NCI-H187 (cell line): ENCODE measurements at places on chromosomes 16 and 17.
A peak's percentile ranks its signal among the peaks of the same experiment; 100 is the strongest.

DNA sequence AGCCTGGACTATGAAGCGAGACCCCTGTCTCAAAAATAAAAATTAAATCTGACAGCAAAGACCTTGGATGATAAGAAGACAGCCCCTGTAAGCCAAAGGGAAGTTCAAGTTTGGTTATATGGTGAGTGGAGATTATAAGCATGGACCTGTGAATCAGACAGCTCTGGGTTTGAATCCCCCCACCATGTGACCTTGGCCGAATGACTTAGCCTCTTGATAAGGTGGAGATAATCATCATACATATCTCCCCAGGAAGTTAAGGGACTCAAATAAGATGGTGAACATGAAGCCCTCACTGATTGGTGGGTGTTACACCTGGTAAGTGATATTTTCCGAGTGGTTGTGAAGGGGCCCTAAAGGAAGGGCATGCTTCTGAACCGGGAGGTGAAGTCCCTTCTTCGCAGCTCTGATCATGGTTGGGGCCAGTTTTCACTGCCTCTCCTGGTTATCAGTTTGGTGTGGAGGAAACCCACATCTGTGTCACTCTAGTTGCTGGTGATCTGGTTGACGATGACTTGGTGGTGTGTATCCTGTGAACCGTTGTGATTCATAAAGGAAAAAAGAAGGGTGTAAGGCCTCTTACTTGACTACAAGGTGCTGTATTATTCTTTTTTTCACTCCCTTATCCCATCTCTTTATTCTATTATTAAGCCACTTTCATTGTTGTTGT is 61.7 kb upstream of the CLEC18A start:
- DNase-seq = no peak

GRCh38 chr17:28726226-28726626 is at the start of gene TLCD1:
Gene TLCD1, minus strand, starts transcription at chr17:28726233. Its CDS starts 136 bp downstream, at chr17:28726097.
- DNase-seq = peak; percentile 61

DNA sequence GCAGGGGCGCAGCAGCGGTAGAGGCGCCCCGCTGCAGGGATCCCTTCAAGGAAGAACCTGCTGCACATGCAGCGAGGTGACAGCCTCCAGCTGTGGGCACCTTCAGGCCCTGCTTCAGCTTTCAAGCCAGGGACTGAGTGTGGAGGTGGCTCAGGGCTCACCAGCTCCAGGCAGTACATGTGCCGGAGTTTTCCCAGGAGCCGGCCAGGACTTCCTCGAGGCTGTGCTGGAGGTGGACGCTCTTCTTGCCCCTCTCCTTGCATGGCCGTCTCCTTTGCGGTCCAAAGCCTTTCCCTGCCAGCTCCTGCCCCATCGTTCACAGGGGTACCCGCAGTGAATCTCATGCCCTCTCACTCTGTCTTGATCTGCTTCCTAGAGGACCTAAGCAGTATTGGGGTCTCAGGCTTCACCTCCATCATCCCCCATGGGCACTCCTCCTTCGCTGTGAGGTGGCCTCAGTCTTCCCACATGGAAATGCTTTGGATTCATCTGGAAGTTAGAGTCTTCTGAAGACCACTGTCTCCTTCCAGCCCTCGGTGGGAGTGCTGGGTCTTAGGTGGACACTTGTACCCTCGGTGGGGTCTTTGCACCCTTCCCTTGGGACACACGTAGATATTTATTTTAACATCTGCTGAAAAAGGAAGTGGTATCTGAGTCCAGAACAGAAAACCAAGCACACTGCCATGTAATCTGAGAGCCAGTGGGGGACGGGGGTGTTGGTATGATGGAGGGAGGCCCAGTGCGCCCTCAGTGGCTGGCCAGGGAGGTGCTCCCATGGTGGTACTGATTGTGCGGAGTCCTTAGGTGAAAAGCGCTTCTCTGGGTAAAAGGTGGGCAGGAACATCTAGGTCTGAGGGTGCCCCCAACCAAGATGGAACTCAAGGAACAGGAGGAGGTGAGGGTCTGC is 7.0 kb downstream of the XYLT2 start:
- DNase-seq = no peak

DNA sequence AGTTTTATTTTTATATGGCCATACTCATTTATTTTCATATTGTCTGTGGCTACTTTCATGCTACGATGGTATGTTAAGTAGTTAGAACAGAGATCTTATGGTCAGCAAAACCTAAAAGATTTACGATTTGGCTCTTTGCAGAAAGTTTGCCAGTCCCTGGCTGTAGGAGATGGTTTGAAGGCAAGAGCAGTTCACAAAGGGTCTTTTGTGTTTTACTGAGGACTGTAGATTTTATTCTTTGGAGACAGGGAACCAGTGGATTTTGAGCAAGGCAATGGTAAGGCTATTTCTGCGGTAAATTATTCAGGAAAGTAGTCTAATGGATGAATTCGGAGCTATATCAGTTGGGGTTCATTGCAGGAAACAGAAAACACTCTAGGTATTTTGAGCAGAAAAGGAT is 90.7 kb downstream of the WWP2 start:
- no peak for DNase-seq

- DNase-seq = no peak
Measured at GRCh38 chr17:47729476-47729875, 3.6 kb upstream of the TBX21 start.

DNA sequence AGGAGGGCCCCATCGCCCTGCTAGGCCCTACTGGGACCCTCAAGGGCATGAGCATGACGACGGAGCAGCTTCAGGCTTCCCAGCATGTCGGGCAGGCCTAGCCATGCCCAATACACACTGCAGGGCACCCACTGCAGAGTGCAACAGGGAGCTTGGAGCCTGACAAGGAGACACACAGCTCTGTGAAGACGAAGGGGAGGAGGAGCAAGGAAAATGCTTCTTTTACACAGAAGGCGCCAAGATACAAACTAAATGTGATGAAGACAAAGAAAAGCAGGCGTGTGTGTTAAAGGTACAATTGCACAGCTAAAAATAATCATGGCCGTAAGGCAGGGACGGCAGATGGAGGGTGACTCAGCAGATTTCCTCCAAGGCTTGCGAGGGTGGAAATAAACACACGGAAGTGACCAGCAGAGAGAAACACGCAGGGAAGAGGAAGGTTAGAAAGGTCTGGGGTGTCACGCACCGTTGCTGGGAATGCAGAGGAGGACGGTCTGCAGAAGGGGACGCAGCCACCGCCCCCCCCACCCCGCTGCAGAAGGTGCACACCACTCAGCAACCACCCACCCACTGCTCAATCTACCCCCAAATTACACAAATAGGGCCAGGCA is 108.5 kb downstream of the ZNF778 start:
- no peak for DNase-seq

- DNase-seq = no peak
Measured at GRCh38 chr16:23290189-23291062, 11.7 kb upstream of the SCNN1B start.

- DNase-seq = no peak
Measured at GRCh38 chr17:30905742-30906100, 317 bp downstream of the TEFM start.

DNA sequence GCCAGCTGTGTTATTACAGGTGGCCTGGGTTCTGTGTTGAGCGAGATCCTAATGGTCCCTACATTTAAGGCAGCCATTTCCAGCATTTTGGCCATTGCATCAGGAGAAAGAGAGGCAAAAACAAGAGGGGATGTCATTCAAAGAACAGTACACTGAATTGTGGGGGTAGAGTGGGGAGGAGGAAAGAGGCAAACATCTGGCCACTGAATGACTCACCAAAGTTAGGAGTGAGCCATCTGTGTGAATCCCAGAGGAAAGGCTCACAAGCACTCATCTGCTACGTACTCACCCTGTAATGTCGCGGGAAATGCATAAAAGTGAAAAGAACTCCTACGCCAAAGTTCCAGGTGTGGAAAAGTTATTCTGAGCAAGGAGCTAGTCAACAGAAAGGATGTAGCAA is 16.7 kb downstream of the KRABD2 start:
- DNase-seq = no peak

DNA sequence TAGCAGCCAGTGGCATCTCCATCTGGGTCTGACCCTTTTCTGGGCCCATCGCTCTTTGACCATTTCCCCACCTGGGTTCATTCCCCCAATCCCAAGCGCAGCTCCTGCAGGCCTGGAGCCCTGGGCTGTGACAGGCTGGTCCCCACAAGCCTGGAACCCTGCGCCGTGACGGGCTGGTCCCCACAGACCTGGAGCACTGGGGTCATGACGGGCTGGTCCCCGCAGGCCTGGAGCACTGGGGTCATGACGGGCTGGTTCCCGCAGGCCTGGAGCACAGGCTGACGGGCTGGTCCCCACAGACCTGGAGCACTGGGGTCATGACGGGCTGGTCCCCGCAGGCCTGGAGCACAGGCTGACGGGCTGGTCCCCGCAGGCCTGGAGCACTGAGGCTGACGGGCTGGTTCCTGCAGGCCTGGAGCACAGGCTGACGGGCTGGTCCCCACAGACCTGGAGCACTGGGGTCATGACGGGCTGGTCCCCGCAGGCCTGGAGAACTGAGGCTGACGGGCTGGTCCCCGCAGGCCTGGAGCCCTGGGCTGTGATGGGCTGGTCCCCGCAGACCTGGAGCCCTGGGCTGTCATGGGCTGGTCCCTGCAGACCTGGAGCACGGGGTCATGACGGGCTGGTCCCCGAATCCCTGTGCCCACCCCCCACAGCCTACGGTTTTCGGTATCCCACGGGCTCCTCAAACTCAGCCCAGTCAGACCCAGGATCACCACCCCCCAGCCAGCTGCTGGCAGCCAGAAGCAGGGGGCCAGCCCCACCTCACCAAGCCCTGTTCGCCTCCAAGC is 16.6 kb downstream of the TMC6 start:
- no peak for DNase-seq

DNA sequence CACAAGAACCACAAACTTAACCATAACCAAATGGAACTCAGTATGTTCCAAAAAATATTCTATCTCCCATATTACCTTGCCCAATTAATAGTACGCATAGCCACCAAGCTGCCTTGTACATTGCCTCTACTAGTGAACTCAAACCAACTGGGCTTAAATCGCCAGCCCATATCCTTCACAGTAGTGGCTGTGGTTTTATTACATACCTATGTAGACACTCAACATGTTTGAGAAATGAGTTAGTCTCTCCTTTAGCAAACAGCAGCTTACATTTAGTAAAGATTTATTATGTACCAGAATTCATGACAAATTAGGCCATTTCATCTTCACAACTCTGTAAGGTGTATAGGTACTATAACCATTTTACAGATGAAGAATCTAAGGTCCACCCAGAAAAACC is 41.4 kb downstream of the GRB2 start:
- no peak for DNase-seq

DNA sequence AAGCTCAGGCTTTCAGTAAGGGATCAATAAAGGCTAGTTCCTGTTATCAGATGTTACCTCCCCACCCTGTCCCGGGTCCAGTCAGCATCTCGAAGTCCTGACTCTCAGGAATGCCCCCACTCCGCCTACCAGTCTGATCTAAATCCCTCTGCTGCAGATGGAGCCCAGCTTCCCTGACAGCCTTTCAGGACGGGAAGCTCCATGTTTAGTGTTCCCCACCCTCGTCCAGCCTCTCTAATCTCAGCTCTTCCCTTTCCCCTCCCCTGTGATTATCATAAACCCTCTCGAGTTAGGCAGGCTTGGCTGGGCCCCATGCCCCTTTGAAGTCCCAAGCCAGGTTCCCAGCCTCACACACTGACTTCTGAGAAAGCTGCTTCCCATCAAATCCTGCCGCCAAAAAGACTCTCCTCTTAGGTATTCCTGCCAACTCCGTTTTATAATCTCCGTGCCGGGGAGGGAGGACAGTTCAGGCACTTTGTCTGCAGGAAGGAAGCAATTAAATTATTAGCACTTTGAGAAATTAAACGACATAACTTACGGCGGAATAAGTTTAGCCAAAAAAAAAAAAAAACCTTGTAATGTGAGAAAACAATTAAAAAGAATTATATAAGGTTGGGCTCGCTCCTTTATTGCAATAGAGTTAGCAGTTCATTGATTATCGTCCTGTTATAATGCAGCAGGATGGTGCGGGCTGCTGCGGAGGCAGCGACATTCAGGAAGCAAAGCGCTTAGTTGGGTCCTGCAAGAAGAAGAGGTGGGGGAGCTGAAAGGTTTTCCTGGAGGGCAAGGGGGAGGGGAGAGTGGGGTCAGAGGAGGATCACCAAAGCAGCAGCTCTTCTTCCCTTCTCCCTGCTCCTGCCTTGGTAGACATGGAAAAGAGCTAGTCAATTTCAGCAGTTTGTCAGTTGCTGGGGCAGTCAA is 16.8 kb upstream of the ETV4 start:
- DNase-seq = no peak

DNA sequence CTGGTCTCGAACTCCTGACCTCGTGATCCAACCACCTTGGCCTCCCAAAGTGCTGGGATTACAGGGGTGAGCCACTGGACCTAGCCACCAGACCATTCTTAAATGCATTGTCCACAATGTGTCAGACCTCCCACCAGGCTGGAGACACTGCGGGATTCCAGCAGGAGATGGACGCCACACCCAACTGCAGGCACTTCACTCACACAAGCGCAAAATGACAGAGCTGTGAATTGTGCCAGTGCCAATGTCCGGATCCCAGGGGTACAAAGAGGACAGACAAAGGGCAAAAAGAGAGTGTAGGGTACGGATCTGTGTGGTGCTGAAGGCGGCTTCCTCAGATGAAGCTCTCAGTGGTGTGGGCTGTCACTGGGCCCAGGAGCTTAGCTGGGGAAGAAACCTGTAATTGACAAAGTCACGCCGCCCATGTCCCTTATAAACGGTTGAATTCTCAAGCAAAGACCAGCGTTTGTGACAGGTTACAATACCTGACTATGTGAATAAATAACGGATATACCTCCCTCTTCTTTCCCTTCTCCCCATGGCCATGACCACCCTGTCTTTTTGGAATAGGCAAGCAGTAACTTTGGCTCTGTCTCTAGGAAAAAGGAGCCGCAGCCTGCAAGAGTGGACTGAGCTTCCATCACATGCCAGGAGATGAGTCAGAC is 40.0 kb downstream of the HS3ST3A1 start:
- no peak for DNase-seq

- no peak for DNase-seq
Measured at GRCh38 chr17:21228111-21228510, 14.2 kb upstream of the TMEM11 start.

DNA sequence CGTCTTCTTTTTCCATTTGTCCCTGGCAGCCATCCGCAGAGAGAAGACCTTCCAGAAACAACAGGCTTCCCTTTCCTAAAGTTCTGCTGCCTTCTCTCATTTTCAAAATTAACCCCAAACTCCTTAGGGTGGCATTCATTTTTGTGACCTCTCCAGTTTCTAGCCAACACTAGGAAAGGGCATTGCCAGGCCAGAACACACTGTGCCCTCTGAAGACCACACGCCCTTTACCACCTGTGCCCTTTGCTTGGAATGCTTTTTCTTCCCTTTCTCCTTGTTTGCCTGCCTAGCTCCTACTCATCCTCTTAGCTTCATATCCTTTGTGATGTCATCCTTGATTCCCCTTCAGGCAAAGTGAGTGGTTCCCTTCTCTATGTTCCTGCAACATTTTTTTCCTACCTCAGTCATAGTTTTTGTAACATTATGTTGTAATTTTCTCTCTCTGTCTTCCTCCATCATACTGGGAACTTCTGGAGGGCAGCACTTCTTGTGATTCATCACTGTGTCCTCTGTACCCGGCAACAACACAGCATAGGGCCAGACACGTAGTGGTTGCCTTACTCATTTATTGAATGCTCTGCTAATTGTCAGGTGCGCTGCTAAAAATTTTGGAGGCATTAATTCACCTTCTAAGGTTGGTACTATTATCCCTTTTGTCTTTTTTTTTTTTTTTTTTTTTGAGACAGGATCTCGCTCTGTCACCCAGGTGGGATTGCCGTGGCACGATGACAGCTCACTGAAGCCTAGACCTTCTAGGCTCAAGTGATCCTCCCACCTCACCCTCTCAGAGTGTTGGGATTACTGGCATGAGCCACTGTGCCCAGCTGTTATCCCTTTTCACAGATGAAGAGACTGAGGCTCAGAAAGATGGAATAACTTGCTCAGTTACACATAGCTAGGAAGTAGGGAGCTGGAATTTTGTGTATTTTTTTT is 1.0 kb downstream of the KAT8 start:
- no peak for DNase-seq

- DNase-seq = no peak
Measured at GRCh38 chr17:36736201-36737156, 135.1 kb downstream of the MRM1 start.
